ENCODE measurements at places on chromosomes 2 and 18. TPM values are rescaled to one million over a fixed set of nuclear protein-coding genes. Genes with fewer than 3 reads are reported as not detected.

DNA sequence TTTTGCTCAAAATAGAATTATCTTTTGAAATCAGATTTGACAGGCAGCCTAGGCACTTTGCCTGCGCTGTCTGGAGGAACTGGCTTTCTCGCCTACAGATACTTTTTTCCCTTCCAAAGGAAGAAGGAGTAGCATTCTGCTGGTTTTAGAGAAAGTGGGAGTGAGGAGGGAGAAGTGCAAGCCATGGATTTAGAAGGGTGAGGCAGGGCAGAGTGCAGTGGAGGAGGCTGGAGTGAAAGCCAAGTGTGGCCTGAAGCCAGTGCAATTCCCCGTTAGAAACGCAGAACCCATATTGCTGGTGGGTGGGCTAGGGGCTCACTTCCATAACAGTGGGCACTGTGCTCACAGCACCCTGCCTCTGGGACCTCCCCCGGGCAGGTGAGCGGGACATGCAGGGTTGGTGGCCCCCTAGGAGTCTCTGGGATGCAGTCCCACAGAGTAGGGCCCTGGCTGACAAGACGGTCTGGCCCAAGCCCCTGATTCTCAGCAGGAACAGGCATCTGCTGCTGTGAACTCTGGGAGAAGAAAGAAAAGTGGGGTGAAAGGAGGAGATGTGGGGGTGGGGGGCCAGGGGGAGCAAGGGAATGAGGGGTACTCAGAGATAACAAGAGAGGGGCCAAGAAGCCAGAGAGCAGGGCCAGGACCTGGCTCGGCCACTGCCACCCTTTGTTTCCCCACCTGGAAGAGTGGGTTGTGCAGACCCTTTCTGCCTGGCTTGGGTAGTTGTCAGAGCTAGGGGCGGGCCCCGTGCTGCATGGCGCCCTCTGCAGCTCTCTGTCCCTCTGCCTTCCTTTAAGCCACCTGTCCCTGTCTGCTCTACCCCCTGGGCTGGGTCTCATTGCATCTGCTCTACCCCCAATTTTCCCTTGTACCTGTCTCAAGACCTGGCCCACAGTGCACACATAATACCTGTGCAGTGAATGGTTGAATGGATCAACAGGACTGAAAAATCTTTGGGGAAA, 273.5 kb upstream of the HS6ST1 start:
- DNase-seq = peak; percentile 65

DNA sequence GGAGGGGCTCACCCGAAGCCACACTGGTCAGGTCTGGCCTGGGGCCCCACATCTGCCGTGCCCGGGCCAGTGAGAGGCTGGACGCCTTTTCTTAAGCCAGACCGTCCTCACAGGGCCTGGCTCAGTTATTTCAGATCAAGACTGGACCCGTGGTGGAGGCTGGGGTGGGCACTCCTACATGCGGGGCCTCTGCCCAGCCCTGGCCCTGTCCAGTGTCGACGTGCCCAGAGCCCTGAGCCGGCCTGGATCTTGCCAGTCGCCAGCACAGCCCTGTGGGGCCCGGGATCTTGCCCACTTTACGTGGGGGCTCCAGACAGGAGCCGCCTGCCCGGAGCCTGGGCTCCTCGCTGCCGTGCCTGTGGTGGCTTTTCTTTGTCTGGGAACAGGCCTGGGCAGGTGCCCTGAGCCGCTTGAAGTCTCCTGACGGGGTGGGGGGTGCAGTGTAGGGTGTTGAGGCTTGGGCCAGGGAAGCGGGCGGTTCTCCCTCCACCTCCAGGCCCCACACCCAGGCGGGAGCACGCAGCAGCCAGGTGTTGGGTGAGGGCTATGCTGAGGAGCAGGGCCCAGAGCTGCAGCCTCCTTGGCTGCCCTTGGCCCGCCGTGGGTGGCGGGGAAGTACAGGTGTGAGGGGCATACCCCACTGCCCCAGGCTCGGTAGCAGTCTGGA, 6.0 kb downstream of the GPC1 start:
- DNase-seq = no peak

DNA sequence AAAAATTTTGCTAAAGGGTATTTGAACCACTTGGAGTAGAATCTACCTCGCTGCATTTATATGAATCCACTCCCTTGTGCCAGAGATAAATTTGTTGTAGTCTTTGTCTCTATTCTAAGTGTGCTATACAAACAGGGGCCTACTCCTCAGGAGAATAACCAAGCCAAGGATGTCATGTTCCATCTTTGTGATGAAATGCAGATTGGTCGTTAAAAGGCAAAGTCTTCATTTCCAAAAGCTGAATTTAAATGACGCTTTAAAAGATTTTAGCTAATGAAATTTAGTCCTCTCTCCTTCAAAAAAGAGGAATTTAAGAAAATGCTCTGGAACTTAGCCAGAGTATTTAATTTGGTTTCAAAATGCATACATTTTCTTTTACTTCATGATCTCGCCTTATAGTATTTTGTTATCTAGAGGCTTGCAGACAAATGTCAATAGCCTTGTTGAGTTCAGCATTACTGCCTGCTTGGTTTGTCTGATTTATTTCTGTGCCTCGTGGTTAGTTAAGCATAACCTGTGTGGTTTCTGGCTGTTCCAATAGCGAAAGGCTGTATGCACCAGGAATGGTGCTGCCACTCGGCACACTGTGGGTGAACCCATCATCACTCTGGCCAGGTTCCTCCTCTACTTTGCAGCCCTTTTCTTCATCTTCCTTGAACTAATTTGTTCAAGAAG, 417.6 kb downstream of the ZNF521 start:
- no peak for DNase-seq

DNA sequence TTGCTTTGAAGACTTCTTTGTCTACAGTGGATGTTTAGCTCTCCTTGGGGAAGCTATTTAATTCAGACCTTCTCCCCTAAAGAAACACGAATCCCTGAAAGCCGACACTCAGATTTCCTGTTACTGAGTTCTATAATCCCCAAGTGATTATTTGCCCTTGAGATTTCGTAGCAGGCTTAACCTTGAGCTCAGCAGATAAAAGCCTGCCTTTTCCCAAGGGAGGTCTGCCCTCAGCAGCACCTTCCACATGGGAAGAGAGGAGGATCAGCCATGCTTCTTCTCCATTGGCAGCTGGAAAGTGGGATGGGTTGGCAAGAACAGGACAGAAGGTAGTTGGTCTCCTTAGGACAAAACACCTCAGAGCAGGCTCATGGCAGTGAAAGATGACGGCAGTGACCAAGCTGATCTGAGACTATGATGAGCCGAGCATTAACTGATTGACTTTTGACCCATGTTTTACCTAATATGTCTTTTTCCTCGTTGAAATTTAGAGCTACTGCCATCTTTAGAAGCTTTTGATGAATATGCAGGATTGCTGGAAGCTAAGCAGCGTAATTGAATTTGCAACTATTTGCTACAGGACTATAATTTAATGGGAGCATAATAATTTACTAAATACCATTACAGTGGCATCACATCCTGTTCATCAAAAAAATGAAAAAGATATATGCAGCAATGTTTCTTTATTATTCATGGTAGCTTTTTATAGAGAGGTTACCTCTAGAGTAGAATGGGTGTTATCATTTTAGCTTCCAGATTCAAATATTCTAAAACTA, 511.1 kb upstream of the ID2 start:
- no peak for DNase-seq

BMP10 gene
- not detected for total RNA-seq

- DNase-seq = no peak
Observed at GRCh38 chr2:72819501-72819900, 6.3 kb downstream of the EXOC6B start.

- DNase-seq = no peak
Observed at GRCh38 chr2:146227152-146228019, 1617.4 kb upstream of the ACVR2A start.

DNA sequence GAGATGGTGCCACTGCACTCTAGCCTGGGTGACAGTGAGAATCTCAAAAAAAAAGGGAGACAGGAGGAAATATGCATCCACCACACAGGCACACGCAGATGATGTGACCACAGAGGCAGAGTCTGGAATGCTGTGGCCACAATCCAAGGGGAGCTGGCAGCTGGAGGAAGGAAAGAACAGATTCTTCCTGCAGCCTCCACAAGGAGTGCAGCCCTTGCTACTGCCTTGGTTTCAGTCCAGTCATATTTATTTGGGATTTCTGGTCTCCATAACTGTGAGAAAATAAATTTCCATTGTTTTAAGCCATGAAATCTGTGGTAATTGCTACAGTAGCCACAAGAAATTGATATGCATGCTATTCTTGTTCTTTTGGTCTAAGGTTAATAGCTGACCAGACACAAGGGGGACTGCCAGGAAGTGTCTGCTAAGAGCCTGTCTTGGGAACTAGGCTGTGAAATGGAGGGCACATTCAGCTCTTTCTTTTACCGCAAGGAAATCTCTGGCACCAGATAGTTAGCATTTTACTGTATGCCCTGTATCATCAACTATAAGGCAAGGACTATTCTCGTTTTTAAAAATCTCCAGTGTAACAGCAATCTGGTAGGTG, 133.1 kb upstream of the SEC11C start:
- DNase-seq = no peak

SLC11A1 gene
- 122 TPM for total RNA-seq

IL1RL2 gene
- total RNA-seq = 0.93 TPM

GRCh38 chr18:9708057-9708433, at the start of gene RAB31:
Gene RAB31, plus strand, starts transcription at chr18:9708301. Its CDS starts 105 bp downstream, at chr18:9708406.
- peak; percentile 97 for DNase-seq
